ENCODE measurements at places on chromosomes 11 and 22.
A peak's percentile ranks its signal among the peaks of the same experiment; 100 is the strongest.

DNA sequence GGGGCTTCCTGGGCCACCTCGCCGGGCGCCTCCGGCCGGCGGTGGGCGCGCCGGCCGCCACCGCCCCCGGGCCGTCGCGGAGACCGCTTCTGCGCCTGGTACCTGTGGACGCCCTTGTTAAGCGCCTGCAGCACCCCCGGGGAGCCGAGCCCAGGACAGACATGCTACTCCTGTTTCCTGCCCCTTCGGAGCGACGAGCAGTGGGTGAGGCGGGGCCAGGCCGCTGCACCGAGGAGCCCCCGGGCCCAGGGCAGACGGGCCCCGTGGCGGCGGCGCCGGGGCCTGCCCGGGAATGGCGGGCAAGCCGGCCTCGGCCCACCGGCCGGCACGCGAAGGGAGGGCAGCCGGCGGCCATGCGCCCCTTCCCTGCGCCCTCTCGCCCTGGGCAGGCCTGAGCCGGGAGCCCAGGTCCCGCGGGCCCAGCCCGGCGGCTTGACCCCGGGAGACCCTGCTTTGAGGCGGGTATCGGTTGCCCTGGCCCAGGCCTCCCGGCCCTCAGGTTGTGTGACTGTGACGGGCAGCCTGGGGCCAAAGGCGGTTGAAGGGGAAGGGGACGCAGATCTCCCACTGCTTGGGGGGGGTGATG lies 789 bp upstream of the KDM2A start:
- no peak for DNase-seq

- no peak for DNase-seq
These were observed 46.2 kb upstream of the TSKU start for GRCh38 chr11:76736773-76737495.

DNA sequence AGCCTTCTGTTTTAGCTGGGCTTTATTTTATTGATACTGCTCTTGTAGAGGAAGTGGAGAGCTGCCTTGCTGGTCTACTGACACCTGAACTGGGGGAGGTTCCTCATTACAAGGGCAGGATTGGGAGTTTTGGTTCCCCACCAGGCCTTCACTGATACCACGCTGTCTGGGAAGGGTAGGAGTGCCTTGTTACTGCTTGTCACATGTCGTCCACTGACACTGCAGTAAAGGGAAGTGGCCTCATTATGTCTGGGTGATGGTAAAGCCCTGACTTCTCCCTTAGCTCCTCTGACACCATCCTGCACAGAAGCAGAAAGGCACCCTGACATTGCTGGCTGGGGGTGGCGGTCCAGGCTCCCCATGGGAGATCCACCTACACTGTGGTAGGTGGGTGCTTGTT lies 38.7 kb upstream of the ELF5 start:
- DNase-seq, result no peak

GRCh38 chr11:123586568-123586967 lies 67.9 kb downstream of the SCN3B start:
- DNase-seq, result no peak

- DNase-seq, result no peak
These were observed 18.0 kb downstream of the CSNK2A3 start for GRCh38 chr11:11335043-11335442.

- peak; percentile 34 for DNase-seq
These were observed 145.9 kb downstream of the ELP4 start for GRCh38 chr11:31655483-31655882.

GRCh38 chr11:250274-250673 lies 13.5 kb downstream of the PSMD13 start:
- DNase-seq, result no peak

- DNase-seq, result no peak
These were observed 65.4 kb downstream of the MAPK1 start for GRCh38 chr22:21802056-21802455.

GRCh38 chr11:15711311-15711710 lies 596.6 kb downstream of the INSC start:
- DNase-seq, result no peak

GRCh38 chr11:111359223-111360149 lies 19.6 kb downstream of the POU2AF1 start:
- no peak for DNase-seq

DNA sequence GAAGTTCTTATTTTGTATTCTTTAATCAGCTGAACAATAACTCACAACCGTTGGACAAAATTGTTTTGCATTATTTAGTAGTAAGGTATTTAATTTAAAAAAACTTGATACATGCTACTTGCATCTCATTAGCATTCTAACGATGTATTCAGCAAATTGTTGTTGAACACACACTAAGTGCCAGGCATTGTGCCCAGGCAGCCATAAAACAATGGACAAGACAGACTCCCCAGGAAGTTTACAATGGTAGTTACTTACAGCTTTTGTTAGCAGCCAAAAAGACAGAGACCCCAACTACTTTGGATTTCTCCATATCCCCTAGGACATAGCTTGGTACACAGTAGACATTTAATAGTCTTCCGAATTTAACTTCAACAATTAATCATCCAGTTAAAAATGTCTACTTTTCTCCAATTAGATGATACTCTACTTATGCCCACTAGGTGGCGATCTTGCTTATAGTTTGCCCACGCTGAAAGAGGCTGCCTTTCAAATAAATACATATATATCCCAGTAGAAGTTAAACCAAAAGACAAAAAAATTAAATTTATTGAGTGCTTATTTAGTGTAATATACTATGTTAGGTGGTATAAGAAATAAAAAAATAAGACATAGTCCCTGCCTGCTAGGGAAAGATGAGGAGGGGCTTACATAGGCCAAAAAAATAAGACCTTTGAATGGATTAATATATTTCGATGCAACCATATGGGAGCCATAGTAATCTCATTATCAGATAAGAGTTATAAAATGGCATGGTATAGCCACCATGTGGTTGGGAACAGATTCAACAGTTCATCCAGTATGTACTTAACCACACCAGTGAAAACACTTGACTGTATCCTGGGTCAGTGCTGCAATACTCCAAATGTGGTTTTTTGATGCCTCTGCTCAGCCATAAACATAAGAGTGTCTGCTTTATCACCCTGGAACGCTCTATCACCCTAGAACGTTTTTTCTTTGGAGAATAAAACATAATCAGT lies 2.0 kb upstream of the FJX1 start:
- DNase-seq, result peak; percentile 86

DNA sequence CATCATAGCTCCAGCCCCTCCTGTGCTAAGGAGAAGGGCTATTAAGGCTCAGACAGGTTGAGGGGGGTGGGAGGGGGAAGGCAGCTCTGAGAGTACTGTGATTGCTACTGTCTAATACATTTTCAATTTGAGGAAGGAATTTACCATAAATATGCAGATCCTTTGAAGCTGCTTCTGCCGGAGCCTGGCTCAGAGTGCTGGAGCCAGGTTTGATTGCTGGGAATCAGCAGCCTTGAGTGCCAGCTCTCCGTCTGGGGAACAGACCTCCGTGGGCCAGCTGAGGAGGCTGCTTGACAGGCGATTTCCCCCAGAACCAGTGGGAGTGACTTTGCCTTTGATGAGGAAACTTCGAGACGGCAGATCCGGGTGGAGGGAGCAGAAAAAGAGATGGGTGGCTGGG lies 141.7 kb upstream of the TBCEL start:
- DNase-seq, result no peak

DNA sequence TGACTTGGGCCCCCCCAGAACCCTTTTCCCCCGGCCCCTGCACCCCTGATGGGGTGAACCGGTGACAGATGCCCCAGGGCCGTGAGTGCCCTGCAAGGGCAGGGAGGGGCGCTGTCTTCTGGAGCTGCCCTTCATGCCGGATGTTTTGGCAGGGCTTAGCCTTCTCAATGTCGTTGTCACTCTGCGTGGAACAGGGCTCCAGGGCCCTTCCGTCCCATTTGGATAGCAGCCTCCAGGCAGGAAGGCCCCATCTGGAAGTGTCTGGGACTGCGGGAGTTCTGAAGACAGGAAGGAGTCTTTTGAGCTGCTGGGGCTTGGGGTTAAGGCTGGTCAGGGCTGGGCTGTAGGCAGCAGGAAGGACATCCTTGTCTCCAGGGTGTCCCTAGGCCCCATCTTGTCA lies 4.6 kb downstream of the FRMD8 start:
- peak; percentile 24 for DNase-seq

DNA sequence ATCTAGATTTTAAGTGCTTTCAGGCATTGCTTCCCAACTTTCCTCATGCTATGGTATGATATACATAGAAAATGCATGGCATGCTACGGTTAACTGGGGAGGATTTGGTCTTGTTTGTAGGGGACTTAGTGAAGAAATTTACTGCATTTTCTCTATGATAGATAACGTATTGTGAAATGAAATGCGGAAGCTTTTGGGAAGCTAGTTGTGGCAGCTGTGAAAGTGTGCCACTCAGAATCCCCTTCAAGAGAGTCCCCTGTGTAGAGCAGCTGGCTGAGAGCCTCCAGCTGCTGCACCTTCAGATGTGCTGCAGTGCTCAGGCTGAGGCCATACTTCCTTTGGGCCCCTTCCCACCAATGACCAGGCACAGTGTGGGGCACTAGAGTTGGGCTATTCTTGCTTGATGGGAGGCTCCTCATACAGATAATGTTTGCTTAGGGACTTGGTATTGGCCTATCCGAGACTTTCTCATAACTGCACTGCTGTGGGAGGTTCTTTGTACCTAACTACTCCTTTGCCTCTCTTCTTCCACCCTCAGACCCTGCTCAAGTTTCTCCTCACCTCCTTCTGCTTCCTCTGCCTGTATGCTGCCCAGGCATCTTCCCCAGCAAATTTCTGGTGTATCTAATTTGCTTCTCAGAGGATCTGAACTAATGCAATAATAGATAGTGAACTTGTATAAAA lies 67.3 kb downstream of the HIPK3 start:
- no peak for DNase-seq

GRCh38 chr11:6351782-6352382 lies 31.6 kb upstream of the CAVIN3 start:
- DNase-seq, result no peak

DNA sequence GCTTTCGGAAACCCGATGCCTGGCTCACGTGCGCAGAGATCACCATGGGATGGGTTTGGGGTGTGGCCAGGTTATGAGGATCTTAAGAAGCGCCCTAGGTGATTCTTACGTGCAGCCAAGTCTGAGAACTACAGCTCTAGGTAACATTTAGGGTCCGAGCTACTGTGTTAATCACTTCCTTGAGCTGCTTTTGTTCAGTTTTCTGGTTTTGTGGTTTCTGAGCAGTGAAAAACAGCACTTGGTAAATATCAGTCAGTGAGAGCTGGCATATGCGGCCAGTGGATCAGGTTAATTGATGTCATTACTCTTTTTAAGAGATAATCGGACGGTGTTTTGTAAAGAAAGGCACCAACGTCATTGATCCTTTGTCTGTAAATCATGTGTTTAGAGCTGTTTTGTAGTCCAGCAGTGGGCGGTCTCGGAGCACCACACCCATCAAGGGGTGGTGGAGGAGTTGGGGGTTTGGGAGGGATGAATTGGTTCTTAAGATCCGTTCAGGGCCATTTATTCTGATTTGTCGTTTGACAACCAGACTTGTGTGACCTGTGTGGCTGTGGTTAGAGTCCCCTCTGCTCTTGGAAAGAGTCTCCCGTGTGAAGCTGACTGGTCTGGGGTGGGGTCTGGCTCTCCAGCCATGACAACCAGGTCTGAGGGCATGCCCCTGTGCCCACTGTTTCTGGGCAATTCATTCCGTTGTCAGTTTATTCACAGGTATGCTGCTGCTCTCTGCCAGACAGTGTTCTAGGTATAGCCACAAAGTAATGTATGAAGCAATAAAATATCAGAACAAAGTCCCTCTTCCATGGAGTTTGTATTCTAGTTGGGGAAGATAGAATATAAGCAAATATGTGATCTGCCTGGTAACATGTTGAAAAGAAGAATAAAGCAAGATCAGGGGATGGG lies 61.9 kb upstream of the SORL1-AS1 start:
- no peak for DNase-seq

DNA sequence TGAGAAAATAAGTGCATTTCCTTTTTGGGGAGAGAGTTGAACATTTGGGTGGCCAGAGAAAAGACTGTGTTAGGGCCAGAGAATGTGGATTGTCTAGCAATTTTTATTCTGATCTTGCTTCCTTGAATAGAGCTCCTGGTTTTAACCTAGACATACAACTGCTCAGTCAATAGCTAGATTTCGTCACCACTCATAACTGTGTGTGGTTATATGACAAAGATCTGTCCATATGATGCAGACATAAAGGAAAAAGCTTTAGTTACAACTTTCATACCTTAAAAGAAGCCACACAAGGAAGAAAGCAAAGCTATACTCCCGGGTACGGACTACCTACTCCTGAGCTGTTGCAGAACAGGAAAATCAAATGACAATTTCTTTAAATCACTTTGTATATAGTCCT lies 37.2 kb downstream of the MS4A6A start:
- DNase-seq, result no peak

- no peak for DNase-seq
These were observed 42.0 kb upstream of the TENM4 start for GRCh38 chr11:79482800-79483199.

- DNase-seq, result peak; percentile 38
These were observed 241.5 kb downstream of the DDX10 start for GRCh38 chr11:108906329-108906728.

- no peak for DNase-seq
These were observed 14.7 kb upstream of the NNMT start for GRCh38 chr11:114281388-114281956.

DNA sequence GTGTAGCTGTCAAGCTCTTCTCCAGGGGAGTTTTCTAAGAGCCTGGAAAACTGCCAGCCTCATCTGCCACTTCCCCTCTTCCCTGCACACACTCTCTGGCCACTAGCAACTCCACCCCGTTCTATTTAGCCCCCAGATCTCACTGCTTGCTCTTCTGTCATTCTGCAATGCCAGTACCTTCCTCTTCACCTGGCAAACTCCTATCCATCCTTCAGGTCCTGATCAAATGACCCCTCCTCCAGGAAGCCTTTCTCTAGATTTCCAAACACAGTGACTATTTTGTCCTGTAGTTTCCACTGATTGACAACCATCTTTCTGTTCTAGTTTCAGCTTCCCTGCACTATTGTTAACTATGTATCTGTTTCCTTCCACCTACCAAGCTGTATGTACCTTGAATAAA lies 437.7 kb downstream of the SOX6 start:
- no peak for DNase-seq

DNA sequence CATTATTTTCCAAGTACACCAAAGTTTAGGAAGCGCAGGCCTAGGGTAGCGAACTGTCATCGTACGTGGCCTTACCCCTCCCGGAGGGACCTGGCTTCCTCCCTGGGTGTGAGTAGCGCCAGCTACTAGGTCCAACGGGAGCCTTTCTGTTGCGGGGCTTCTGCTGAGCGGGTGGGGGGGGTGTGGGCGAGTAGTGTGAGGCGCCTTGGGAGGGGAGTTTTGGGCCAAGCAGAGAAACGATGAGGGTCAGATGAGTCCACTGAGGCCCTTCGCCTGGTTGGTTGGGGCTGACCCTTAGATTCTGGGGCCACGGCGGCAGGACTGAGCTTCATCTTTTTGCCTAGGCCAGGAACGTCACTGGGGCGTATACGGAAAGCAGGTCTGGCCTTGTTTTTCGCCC lies 868 bp downstream of the TEF start:
- DNase-seq, result peak; percentile 14

GRCh38 chr11:115221461-115222069 lies 282.6 kb downstream of the CADM1 start:
- DNase-seq, result no peak

GRCh38 chr22:28064920-28065319 lies 145.9 kb upstream of the PITPNB start:
- peak; percentile 30 for DNase-seq

Data from adipocyte (in vitro differentiated cells).